ENCODE measurements at places on chromosomes 7 and 10. TPM values are rescaled to one million over a fixed set of nuclear protein-coding genes. Genes with fewer than 3 reads are reported as not detected.
A peak's percentile ranks its signal among the peaks of the same experiment; 100 is the strongest.

The NSUN6 gene
- 5.7 TPM for total RNA-seq

The ODAD2 gene
- total RNA-seq = 1.5 TPM

The SMKR1 gene
- not detected for total RNA-seq

The TFPI2 gene
- total RNA-seq = 2.0 TPM

The BLNK gene
- 0.65 TPM for total RNA-seq

The OR2A5 gene
- not detected for total RNA-seq

DNA sequence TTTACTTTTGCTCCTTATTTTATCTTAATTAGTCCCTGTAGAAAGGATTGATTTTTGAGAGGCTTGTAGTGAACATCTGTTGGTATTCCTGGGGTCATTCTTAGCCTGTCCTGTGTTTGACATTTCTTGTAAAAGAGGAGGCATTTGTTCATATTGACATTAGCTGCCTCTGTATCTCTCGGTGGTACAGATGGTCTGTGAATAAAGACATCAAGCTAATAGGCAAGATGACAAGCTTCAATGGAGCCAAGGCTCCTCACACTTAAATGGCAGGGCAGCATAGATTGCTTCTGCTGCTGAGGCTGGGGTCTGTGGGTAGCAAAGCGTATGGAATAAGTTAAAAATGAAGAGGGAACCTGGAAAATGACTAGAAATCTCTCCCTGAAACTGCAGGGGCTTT, 687.6 kb downstream of the LRMDA start:
- no peak for DNase-seq
- no peak overlapping the region for H3K4me3 ChIP-seq
- H3K27me3 ChIP-seq = no peaks in the 10 kb centered on the region

DNA sequence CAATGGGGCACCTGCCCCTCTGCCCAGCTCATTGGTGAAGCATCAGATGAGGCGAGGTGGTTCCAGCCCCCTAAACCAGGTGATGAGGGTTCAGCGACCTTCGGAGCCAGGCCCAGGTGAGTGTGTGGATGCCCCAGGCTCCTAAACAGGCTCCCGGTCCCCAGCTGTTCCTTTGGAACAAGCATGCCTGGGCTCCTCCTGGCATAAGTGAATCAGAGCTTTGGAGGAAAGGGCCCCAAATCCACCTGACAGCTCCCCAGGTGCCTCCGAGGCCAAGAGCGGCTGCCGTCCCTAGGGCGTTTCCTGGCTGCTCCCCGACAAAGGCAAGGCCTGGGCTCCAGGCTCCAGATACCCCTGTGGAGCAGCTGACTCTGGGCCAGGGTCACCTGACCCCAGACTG, 61.3 kb downstream of the YKT6 start:
- H3K4me3 ChIP-seq = no peak overlapping the region
- peaks cover 74% of the 10 kb centered on the region for H3K4me1 ChIP-seq
- no peaks in the 10 kb centered on the region for H3K27me3 ChIP-seq
- DNase-seq = no peak

DNA sequence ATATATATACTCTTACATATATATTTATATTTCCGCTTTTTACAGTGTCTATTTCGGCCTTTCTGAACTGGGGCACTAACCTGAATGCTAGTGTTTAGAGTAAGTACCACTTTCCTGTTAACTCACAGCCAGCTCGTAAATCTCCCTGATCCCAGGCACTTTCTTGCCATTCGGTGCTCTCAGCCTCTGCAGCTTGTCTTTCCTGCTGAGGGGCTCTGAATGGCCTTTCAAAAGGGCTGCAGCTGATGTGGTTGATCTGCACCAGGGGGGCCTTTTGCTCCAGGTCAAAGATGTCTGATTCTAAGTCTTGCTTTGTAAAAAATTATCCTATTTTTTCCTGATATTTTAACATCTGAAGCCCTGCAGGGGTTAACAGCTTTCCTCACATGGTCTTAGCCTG, 25.5 kb upstream of the HPS1 start:
- DNase-seq = no peak
- H3K36me3 ChIP-seq = no peaks in the 10 kb centered on the region
- H3K4me1 ChIP-seq = peaks cover 17% of the 10 kb centered on the region
- no peaks in the 10 kb centered on the region for H3K27me3 ChIP-seq

DNA sequence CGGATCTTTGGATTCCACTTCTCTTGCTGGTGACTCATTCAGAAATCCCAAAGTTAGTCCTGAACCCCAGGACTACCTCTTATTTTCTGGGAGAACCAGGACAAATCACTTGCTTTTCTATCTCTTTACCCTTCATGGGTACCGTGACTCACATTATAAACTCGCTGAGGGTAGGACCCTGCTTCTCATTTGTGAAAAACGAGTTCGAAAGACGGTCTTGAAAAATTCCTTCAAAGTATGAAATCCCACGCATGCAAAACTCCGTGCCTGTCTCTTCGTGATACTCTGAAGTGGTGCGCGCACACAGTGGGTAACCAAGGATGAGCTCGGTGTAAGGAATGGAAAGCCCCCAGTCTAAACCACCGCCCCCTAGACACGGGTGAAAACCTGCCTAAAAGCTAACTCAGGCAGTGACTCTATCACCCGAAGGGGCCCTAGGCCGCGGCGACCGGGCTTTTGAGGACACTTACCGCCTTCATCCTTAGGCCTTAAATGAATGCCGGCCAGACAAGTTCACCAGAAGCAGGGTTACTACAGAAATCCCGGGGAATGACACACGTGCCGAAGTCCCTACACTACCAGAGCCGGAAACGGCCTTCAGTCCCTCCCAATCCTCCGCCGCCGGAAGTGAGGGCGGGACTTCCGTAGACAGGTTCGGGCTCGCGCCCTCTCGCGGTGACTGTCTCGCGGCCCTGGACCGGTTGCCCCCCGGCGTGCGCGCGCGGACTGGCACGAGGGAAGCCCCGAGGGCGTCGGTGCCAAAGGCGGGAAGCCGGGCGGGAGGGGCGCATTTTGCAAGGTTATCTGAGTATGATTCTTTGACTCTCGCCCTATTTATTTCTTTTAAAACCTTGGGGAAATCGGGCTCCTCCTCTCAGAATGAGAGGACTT, at the start of gene NOC3L:
Gene NOC3L (minus strand): TSS at position 580 of the 891 bp plus-strand sequence. CDS start 101 bp downstream, at position 479.
- DNase-seq = peak; percentile 93
- H3K27me3 ChIP-seq = no peaks in the 10 kb centered on the region
- peak within 1 kb of the TSS; percentile 39 for H3K4me3 ChIP-seq

- H3K27ac ChIP-seq = no peak overlapping the region
- no peak overlapping the region for H3K4me3 ChIP-seq
- H3K27me3 ChIP-seq = no peaks in the 10 kb centered on the region
- DNase-seq = no peak
- no peaks in the 10 kb centered on the region for H3K4me1 ChIP-seq
- no peaks in the 10 kb centered on the region for H3K36me3 ChIP-seq
These were observed 625.4 kb upstream of the FOXK1 start for GRCh38 chr7:4056552-4057288.

DNA sequence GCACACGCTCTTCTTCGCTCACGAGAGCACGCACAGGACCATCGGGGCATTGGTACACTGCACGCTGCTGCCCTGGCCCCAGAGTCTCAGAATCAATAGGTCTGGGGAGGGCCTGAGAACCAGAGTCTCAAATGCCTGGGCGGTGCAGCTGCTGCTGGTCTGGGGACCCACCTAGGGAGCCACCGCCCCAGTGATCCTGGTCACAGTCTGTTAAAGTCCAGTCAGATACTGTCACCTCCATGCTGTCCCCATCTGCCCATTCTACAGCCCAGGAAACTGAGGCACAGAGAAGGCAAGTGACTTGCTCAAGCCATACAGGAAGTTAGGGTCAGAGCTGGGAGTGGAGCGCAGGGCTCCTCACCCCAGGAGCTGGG, 38.0 kb downstream of the ZCCHC24 start:
- H3K27ac ChIP-seq = no peak overlapping the region
- no peak for DNase-seq
- H3K4me1 ChIP-seq = peaks cover 80% of the 10 kb centered on the region
- H3K36me3 ChIP-seq = peaks cover 5% of the 10 kb centered on the region
- no peaks in the 10 kb centered on the region for H3K27me3 ChIP-seq

GRCh38 chr10:103184615-103185014, 8.5 kb downstream of the NT5C2 start:
- no peak overlapping the region for H3K27ac ChIP-seq
- no peak for DNase-seq

GRCh38 chr10:90289037-90289436, 568.8 kb downstream of the HTR7 start:
- DNase-seq = no peak
- no peaks in the 10 kb centered on the region for H3K36me3 ChIP-seq
- no peak overlapping the region for H3K27ac ChIP-seq
- no peaks in the 10 kb centered on the region for H3K27me3 ChIP-seq
- no peak overlapping the region for H3K4me3 ChIP-seq

DNA sequence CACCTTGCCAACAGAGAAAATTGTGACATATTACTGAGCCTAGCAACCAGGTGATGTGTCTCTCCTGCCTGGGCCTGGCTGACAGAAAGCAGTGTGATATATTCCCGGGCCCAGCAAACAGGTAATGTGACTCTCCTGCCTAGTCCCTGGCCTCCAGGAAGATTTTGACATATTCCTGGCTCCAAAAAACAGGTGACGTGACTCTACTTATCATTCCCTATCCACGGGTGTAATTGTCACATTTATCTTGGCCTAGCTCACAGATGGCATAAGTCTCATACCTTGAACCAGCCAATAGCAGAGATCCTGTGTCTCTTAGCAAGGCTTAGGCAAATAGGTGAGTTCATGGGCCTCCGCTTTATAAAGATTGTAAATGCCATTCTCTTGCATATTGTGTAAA, 49.6 kb upstream of the ZNF680 start:
- no peaks in the 10 kb centered on the region for H3K36me3 ChIP-seq
- H3K27me3 ChIP-seq = no peaks in the 10 kb centered on the region
- no peak overlapping the region for H3K27ac ChIP-seq
- no peak overlapping the region for H3K4me3 ChIP-seq
- DNase-seq = no peak

- DNase-seq = no peak
- H3K27ac ChIP-seq = no peak overlapping the region
- H3K27me3 ChIP-seq = no peaks in the 10 kb centered on the region
- no peaks in the 10 kb centered on the region for H3K4me1 ChIP-seq
- H3K4me3 ChIP-seq = no peak overlapping the region
These were observed 56.1 kb downstream of the HIBADH start for GRCh38 chr7:27606270-27607209.

- no peaks in the 10 kb centered on the region for H3K27me3 ChIP-seq
- H3K4me1 ChIP-seq = peaks cover 4% of the 10 kb centered on the region
- H3K4me3 ChIP-seq = no peak overlapping the region
These were observed 169.8 kb downstream of the ZMYND11 start for GRCh38 chr10:305034-305433.

DNA sequence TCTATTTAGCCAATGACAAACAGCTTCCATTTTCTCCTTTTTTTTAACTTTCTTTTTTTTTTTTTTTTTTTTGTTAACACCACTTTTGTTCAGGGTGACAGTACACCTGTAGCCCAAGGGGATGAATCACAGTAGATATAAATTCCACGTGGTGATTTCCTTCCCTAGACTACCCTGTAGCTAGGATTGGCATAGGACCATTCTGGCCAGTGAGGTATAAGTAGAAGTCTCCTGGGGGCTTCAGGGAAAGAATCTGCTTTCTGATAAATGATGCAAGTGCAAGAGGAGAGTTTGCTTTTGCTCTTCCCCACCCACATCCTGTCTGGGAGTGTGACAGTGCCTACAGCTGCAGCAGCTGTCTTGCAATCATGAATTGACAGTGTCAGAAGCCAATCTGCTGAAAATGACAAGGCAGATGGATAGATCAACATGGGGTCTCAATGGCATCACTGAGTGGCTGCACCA, 63.2 kb upstream of the TOMM7 start:
- H3K27me3 ChIP-seq = no peaks in the 10 kb centered on the region
- no peak for DNase-seq
- no peaks in the 10 kb centered on the region for H3K36me3 ChIP-seq
- H3K27ac ChIP-seq = no peak overlapping the region
- no peak overlapping the region for H3K4me3 ChIP-seq
- H3K4me1 ChIP-seq = peaks cover 5% of the 10 kb centered on the region

DNA sequence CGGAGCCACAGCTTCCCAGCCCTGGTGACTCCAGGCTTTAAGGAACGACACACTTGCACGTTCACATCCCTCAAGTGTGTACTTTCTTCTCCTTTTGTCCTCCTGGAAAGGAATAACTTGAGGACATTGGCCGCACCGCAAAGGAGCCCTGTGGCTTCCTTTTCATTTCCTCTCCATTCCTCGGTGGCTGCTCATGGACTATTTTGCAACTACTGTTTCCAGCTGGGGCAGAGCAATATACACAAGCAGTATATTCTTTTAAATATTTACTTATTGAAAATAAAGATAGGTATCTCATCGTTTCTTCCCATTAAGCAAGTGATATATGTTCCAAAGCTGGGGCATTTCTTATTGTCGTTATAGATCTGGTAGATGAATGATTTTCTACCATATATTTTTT, 97.2 kb upstream of the LYZL1 start:
- H3K36me3 ChIP-seq = no peaks in the 10 kb centered on the region
- no peak overlapping the region for H3K27ac ChIP-seq
- no peaks in the 10 kb centered on the region for H3K4me1 ChIP-seq
- no peak overlapping the region for H3K4me3 ChIP-seq

DNA sequence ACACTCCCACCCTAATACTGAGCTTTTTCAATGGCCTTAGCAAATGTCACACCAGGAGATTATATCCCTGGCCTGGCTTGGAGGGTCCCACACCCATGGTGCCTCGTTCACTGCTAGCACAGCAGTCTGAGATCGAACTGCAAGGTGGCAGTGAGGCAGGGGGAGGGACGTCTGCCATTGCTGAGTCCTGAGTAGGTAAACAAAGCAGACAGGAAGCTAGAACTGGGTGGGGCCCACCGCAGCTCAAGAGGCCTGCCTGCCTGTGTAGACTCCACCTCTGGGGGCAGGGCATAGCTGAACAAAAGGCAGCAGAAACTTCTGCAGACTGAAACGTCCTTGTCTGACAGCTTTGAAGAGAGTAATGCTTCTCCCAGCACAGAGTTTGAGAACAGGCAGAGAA, 338.9 kb upstream of the MBL2 start:
- no peak overlapping the region for H3K27ac ChIP-seq
- no peaks in the 10 kb centered on the region for H3K4me1 ChIP-seq
- H3K36me3 ChIP-seq = no peaks in the 10 kb centered on the region
- H3K27me3 ChIP-seq = no peaks in the 10 kb centered on the region

- DNase-seq = peak; percentile 20
- H3K27me3 ChIP-seq = no peaks in the 10 kb centered on the region
- H3K4me1 ChIP-seq = no peaks in the 10 kb centered on the region
- peak overlapping the region; percentile 97 for H3K27ac ChIP-seq
These were observed 515 bp downstream of the RALA start for GRCh38 chr7:39623732-39624441.

DNA sequence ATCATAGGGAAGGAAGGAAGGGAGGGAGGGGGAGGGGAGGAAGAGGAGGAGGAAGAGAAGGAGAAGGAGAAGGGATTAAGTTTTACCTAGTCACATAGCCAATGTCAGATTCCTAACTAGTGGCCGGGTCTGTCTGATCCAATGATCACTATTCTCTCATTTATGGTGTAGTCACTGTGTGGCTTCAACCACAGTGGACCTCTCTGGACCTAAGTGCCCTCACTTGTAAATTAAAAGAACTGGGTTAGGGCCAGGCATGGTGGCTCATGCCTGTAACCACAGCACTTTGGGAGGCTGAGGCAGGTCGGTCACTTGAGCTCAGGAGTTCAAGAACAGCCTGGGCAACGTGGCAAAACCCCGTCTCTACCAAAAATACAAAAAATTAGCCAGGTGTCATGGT, 6.6 kb upstream of the SERPINE1 start:
- no peaks in the 10 kb centered on the region for H3K36me3 ChIP-seq
- peaks cover 26% of the 10 kb centered on the region for H3K4me1 ChIP-seq
- no peaks in the 10 kb centered on the region for H3K27me3 ChIP-seq

GRCh38 chr10:14838582-14839304, 637 bp downstream of the HSPA14 start:
- H3K4me3 ChIP-seq = peak overlapping the region; percentile 80
- DNase-seq = peak; percentile 39
- H3K27me3 ChIP-seq = no peaks in the 10 kb centered on the region
- peaks cover 42% of the 10 kb centered on the region for H3K36me3 ChIP-seq
- H3K27ac ChIP-seq = peak overlapping the region; percentile 97
